GM19239 (cell line): ENCODE measurements at places on chromosomes 11 and 22.

- DNase-seq, result no peak
Observed at GRCh38 chr22:16932577-16932976, 75.4 kb downstream of the GAB4 start.

DNA sequence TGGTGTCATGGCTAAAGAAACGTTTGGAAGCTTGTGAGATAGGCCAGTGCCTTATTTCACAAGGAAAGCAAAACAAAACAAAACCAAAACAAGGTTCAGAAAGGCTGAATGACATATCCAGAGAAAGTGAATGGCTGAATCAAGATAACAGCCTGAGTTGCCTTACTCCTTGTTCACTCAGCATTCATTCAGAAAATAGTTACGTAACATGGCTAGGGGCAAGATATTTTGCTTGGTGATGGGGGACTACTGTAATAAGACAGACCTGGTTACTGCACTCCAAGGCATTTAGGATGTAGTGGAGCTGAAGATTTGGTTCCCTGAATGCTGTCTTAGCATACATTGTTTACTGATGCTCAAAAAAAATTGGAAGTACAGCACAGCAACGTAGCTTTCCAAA, 47.7 kb downstream of the C11orf91 start:
- no peak for DNase-seq

- no peak for DNase-seq
Observed at GRCh38 chr22:36773935-36774334, 2.0 kb downstream of the IFT27 start.

DNA sequence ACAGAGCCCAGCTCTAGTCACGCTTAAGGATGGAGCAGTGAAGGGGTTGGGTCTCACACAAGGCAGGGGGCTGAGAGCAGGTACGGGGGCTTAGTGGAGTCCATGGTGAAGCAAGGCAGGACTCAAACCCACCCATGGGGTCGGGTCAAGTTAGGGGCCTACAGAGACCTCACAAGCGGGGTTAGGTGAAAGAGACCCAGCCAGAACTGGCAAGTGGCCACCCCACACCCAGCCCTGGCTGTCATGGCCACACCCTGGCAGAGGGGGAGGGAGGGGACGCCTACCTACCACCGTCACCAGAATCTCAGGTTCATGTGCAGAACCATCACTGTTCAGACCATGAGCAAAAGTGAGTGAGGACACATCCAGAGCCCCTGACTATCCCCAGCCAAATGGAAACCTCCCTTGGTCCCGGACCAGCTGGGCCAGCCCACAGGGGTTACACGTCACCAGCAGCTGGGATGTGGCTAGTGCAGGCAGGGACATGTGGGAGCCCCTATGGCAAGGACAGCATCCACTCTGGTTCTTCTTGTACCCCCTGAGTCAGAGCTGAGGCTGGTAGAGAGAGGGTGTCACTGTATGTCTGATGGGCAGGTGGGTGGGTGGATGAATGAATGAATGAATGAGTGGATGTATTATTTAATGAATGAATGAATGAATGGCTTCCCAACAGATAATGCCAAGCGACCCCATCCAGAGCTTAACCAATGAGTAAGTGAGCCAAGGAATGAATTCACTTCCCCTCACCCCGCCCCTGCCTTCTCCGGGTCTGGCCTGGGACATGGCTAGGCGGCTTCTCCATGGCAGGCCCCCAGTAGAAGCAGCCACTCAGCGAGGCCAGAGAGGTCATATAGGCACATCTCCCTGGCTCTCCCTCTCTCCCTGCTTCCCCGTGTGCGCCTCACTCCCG, 681.6 kb downstream of the TBC1D22A start:
- no peak for DNase-seq

DNA sequence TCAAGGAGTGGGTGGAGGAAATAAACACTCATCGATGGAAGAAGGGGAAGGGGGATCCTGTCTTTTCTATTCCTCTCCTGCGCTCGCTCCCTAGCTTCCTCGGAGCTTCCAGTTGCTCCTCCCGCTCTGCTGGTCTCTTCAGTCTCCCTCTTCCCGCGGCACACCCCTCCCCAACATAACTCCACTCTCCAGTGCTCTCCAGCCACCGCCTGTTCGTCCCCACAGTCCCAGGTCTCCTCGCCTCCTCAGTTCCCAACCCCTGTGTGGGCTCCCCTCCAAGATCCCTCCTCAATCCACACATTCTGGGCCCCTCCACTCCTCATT, 438 bp downstream of the ZW10 start:
- no peak for DNase-seq

- no peak for DNase-seq
Observed at GRCh38 chr11:8810540-8811301, 100.3 kb upstream of the AKIP1 start.

DNA sequence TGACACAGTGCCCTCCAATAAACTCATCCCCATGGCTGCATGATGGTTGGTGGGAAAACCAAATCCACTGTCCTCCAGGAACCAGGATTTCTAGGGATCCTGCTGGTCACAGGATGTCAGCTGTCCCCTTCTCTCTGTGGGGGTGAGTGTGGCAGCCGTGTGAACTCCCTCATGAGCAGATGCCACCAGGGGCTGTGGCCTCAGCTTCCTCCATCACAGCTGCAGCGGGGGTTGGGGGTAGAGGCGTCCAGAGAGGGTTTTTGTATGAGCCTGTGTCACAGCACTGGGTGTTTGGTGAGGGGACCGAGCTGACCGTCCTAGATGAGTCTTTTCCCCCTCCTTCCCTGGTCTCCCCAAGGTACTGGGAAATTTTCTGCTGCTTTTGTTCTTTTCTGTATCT, 26.4 kb downstream of the IGLL5 start:
- DNase-seq, result no peak
